ENCODE measurements at places on chromosomes 11 and 22.

DNA sequence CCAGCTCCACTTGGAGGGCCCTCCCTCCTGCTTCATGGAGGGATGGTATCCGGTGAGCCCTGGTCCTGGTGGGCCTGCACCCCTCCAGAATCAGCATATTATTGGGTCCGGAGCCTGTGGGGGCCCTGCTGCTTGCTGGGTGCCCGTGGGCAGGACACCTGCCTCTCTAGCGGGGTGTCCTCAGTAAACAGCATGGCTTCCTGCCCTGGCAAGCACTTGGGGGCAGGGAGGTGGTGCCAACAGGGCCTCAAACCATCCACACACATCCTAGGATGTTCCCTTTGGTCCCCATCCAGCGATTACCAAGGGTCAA is 108.3 kb downstream of the CTTN start:
- no peak for DNase-seq

DNA sequence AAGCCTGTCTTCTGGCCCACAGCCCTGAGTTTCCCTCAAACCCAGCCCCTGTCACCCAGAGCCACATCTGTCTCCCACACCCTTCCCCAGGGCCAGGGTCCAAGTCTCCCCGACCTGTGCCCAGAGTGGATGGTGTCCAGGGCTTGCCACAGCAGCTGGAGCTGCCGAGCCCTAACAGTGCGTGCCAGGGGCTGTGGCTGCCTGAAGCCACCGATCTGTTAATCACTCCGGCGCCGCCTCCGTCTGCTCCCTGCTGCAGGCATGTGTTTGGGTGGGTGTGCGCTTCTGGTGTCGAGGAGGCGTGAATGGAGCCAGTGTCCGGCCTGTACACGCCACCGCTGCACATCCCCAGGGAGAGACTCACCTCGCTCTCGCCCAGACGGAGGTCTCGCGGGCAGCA is 26.1 kb downstream of the SHISAL1 start:
- DNase-seq: no peak

DNA sequence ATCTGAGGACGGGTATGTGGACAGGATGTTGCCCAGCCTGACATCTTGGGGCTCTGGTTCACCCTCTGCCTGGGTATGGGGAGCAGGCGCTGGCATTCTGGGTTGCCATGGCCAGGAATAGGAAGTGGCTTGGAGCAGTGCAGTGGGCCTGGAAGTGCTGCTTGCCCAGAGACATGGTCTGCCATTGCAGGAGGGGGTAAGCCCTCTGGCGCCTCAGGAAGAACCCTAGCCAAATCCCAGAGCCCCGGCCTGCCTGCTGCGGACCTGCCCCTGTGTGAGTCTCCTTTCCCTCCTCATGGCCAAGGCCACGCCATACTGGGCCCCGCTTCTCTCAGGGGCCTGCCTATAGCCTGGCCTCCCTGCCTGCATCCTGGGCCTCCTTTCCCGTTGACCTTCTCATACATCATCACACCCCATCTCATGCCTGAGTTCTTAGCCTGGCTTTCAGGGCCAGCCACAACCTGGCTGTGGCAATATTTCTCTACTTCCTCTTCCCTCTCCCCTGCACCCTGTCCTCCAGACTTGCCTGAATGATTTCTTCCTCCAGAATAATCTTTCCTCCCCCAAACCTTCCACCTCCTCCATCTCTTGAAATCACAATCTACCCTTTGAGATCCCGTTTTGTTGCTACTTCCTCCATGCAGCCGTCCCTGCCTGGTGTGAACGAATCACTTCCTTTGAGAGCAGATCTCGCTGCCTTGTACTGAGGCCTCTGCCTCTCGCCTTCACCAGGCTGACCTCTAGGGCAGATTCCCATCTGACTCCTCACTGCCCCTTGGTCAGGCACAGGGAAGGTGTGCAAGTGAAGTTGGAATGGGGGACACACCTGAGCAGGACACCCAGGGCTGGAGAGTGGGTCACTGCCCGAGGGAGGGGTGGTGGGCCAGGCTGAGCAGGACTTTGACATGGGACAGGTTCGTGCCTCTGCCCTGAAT is 5.2 kb downstream of the CAPN5 start:
- DNase-seq: no peak

- no peak for DNase-seq
These were observed 13.4 kb downstream of the APLNR start for GRCh38 chr11:57223601-57224000.

DNA sequence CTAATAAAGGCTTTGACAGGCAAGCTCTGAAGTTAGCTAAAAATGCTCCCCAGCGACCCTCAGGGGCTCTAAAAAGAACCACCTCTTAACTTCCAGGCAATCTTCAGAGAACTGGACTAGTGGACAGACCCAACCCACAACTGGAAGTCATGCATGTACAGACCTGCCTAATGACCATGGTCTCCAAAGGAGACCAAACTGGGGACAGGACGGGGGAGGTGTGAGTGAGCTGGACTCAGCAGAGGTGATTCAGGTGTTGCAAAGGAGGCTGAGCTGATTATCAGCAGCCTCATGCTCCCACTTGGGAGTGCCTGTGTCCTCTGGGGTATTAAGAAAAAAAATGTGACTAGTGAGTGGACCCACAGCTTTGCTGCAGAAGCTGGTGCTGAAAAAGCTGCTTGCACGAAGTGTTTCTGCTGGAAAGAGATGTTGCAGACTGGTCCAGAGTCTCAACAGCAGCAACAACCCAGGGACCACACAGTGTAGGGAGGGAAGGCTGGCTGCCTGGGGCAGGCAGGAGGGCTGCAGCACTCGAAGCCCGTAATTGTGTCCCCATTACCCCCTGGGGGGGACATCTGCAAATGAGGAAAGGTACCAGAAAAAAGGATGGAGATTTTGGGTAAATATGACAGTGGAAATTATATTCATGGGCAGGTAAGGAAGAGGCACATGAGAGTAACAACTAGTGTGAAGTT is 35.3 kb downstream of the PITPNB start:
- DNase-seq: no peak

DNA sequence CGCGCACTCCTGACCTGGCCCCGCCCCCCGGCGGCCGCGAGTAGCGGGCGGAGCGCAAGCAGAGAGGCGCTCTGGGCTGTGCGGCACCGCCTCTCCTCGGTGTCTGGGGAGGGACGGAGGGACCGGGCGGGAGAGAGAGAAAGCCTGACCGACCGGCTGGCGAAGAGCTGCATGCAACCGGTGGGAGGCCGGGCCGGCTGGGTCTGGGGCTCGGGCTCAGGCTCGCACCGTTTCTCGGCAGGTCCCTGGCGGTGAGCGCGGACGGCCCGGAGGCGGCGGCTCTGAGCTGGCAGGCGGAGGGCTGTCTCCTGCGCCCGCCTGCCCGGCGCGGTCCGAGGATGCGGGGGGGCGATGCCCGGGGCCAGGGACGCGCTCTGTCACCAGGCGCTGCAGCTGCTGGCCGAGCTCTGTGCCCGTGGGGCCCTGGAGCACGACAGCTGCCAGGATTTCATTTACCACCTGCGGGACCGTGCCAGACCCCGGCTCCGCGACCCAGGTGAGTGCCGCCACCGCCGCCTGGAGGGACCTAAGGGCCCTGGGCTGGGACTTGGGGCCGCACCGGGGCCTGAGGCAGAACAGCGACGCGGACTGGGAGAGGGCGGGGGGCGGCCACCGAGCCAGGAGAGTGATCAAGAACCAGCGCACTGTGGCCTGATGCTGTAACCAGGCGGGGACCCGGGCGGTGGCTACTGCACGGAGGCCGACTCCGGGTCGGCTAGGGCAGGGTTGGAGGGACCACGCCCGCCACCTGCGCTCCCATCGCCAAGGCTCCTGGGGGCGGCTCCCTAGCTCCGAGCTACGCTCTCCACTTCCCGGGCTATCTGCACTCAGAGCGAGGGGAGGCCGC is at the start of gene SYT9:
Gene SYT9, plus strand, starts transcription at position 69 of the 847 bp plus-strand sequence. Its CDS starts 283 bp downstream, at position 352.
- peak; percentile 22 for DNase-seq

DNA sequence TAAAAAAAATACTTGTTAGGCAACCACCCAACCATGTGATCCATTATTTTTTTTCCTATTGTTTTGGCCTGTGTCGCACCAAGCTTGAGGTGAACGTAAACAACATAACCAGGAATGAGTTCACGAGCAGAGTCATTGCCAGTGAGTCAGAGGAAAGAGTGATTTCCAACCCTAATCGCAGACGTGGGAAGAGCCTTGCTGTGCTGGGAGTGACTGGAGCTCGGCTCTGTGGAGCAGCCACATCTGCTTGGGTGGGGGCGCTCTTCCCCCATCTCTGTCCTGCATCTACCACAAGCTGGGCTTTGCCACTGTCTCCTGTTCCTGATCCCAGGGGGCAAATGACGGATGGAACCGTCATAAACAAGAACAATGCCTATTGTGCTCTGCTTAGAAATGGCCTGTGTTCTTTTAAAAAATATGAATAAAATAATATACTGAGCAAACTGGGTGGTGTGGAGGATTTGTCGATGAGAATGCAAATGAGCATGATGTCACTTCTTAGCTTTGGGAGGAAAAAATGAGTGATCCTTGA is 210.0 kb downstream of the KIRREL3 start:
- DNase-seq: no peak

GRCh38 chr11:76696756-76697155 is 26.2 kb upstream of the LRRC32 start:
- no peak for DNase-seq

DNA sequence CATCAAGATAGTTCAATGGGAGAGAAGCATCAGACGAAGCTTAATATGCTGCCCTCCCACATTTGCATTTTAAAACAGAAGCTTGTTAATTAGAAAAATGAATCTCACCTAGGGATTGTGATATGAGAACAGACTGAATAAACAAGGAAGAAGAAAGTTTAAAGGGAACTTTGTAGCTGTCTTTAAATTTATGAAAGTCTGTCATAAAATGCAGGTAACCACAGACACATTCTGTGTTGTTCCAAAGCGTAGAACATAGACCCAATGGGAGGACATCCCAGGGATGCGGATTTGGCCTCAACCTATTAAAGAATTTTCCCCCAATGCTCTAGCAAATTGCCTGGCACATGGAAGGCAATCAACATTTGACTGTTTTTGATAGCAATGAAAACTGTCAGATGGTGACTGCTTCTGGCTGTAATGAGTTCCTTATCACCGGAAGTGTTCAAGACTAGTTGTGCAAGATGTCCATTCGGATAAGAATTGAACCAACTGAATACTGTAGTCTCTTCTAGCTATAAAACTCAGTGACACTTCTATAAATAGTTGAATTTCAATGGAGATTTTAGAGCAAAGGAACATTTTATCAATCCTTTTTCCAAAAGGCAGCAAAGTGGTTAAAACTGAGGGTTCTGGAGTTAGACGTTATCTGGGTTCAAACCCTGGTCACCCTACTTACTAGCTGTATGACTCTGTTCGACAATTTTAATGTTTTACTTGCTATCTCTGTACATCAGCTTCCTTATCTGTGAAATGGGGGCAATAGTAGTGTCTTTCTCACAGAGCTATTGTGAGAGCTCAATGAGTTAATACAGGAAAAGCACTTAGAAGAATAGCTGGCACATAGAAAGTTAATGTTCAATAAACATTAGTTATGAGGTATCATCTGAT is 64.9 kb downstream of the LIF start:
- no peak for DNase-seq

DNA sequence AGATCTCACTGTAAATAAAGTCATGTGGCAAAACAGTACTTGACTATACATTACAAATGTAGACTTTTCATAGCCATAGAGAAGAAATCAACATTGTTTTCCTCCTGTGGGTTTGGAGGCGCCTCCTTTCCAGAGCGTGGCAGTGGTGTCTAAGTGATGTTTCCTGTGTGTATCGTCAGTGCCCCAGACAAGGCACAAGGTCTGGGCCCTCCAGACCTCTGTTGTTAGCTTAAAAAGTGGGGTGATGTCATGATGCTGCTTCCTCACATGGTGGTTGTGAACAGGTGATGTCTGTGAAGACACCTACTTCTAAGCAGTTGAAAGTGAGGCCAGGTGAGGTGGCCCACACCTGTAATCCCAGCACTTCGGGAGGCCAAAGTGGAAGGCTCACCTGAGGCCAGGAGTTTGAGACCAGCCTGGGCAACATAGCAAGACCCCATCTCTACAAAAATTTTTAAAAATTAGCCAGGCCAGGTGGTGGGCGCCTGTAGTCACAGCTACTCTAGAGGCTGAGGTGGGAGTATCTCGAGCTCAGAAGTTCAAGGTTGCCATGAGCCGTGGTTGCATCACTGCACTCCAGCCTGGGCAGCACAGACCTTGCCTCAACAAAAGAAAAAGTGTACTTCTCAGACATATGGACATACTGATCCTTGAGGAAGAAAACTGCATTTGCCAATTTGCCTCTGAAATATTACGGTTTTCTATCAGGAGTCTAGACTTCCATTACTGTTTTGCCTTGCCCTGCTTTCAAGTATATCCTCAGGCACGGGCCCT is 15.7 kb downstream of the NUP50 start:
- no peak for DNase-seq

DNA sequence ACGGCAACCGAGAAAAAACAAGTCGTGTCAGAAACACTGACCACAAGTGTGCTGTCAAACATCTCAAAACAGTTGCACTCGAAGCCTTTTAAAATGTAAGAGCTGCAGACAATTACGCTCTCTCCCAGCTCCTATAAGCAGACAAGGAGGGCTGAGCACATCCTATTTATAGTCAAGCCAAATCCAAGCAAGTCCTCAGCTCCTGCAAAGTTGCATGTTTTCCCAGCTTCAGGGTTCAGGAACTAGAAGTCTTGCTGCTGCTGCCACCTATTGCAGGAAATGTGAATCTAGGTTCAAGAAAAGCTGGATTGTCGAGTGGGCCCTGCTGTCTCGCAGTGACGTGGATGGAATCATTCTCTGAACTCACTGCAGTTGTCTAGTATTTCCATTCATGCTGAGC is 15.5 kb downstream of the EFCAB6 start:
- peak; percentile 17 for DNase-seq

DNA sequence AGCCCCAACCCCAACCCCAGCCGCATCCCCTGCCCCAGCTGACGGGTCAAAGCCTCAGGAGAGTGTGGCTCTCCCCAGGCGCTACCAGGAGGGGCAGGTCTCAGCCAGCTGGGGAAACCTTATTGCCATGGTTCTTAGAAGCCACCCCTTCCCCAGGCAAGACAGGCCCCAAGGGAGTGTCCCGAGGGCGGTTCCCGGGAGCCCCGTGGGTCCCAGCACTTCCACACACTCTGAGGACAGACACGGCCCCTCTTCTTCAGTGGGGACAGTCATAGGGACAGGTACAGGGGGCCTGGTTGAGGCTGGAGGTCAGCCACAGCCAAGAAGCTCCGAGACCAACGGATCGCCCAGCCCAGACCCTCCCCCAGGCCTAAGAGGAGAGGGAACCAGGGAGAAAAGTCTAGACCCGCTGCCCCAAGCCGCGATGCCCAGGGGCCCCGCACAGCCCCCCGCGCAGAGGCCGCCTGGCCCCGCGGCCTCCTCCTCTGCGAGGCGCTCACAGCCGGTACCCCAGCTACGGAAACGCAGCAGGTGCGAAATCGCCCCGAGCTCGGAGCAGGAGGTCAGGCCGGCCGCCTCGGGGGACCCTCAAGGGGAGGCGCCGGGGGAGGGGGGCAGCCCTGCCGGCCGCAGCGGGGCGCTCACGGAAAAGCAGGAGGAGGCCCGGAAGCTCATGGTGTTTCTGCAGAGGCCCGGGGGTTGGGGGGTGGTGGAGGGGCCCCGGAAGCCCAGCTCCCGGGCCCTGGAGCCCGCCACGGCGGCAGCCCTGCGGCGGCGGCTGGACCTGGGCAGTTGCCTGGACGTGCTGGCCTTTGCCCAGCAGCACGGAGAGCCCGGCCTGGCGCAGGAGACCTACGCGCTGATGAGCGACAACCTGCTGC is 2.6 kb downstream of the KLHDC7B start:
- DNase-seq: no peak

- peak; percentile 33 for DNase-seq
These were observed 21.1 kb downstream of the RFPL3 start for GRCh38 chr22:32378707-32379272.
